SJSA1 (cell line): ENCODE measurements at places on chromosomes 3 and 15. TPM values are rescaled to one million over a fixed set of nuclear protein-coding genes. Genes with fewer than 3 reads are reported as not detected.

- peak within 1 kb of the TSS; percentile 82 for H3K27ac ChIP-seq
- H3K4me3 ChIP-seq, result peak within 1 kb of the TSS; percentile 67
- peaks cover 37% of the 10 kb centered on the region for H3K4me1 ChIP-seq
- peak; percentile 88 for DNase-seq
- no peaks in the 10 kb centered on the region for H3K27me3 ChIP-seq
Observed at GRCh38 chr3:197298341-197298944, at the start of gene DLG1. Gene DLG1 (minus strand): TSS chr3:197298612. CDS start chr3:197297204, 1,408 bp downstream.

- H3K4me1 ChIP-seq, result no peaks in the 10 kb centered on the region
- H3K36me3 ChIP-seq, result no peaks in the 10 kb centered on the region
- no peaks in the 10 kb centered on the region for H3K27me3 ChIP-seq
- H3K4me3 ChIP-seq, result no peak overlapping the region
Observed at GRCh38 chr3:184678317-184679055, 33.4 kb downstream of the MAGEF1 start.

- no peak overlapping the region for H3K4me3 ChIP-seq
- DNase-seq, result no peak
- H3K36me3 ChIP-seq, result no peaks in the 10 kb centered on the region
- H3K27ac ChIP-seq, result peak overlapping the region; percentile 49
Observed at GRCh38 chr3:172625404-172625803, 85.5 kb downstream of the NCEH1 start.

DNA sequence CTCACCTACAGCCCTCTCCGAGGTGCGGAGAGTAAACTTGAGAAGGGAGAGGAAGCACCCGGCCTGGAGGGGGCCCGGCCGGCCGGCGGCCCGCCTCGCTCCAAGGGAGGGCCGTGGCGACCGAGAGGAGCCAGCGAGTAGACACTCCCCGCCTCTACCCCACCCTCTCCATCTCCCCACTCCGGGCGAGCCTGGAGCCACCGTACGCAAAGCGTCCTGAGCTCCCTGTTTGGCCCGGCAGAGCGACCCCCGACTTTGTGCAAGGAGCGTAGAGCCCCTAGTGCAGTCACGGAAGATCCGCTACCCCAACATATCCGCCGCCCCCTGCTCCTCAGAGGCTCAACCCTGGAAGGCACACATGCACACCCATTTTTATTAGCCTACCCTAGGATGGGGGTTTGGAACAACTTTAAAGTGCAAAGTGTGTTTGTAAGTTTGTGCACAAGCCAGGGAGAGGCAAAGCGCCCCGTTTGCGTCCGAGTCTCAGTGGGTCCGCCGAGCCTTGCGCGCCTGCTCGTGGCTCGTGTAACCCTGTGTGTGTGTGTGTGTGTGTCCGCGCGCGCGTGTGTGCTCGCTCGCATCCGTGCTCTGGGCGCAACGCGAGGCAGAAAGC, 508 bp upstream of the SMAD6 start:
- peaks cover 47% of the 10 kb centered on the region for H3K4me1 ChIP-seq
- peaks cover 35% of the 10 kb centered on the region for H3K36me3 ChIP-seq
- H3K27me3 ChIP-seq, result no peaks in the 10 kb centered on the region
- peak overlapping the region; percentile 50 for H3K27ac ChIP-seq

GRCh38 chr3:105062853-105063252, 303.9 kb upstream of the ALCAM start:
- H3K27me3 ChIP-seq, result no peaks in the 10 kb centered on the region
- H3K36me3 ChIP-seq, result no peaks in the 10 kb centered on the region
- no peak overlapping the region for H3K27ac ChIP-seq

- no peak for DNase-seq
- peaks cover 2% of the 10 kb centered on the region; the same call in 1 of the 2 replicates for H3K36me3 ChIP-seq
- H3K4me3 ChIP-seq, result no peak overlapping the region
- H3K27me3 ChIP-seq, result no peaks in the 10 kb centered on the region
Observed at GRCh38 chr3:120473389-120473788, 22.6 kb upstream of the FSTL1 start.

GRCh38 chr3:134318166-134318565, 56.1 kb downstream of the AMOTL2 start:
- no peaks in the 10 kb centered on the region for H3K27me3 ChIP-seq
- H3K36me3 ChIP-seq, result no peaks in the 10 kb centered on the region
- peak; percentile 9 for DNase-seq
- peaks cover 68% of the 10 kb centered on the region for H3K4me1 ChIP-seq

GRCh38 chr15:59260090-59260489, 53.4 kb downstream of the LDHAL6B start:
- DNase-seq, result no peak
- no peaks in the 10 kb centered on the region for H3K4me1 ChIP-seq
- H3K36me3 ChIP-seq, result peaks cover 25% of the 10 kb centered on the region
- H3K4me3 ChIP-seq, result no peak overlapping the region
- no peaks in the 10 kb centered on the region for H3K27me3 ChIP-seq

DNA sequence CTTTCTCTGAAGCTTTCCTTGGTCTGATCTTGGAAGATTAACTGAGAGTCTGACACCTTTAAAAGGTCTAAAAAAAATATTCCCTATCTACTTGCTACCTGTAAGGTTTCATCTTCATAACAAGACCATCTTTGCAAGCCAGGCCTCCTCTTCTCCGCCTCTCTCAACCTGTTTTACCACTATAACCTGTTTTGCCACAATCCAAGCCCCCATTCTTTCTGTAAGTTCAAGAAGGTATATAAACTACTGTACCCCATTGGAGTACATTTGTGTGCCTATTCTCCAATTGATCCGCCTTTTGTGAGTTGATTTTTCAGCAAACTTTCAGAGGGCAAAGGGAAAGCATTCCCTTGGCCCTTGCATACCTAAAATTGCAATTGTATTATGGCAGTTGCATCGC, 319.3 kb upstream of the NECTIN3 start:
- H3K27me3 ChIP-seq, result no peaks in the 10 kb centered on the region
- DNase-seq, result no peak
- no peaks in the 10 kb centered on the region for H3K4me1 ChIP-seq

TIMP4 gene
- total RNA-seq, result 0.08 TPM in 1 of 2 replicates, not detected in the other

CDHR4 gene
- not detected in 2 replicates for total RNA-seq

ATP2B2 gene
- total RNA-seq, result not detected in 2 replicates

HTR3D gene
- not detected in 2 replicates for total RNA-seq

ZPLD1 gene
- not detected in 2 replicates for total RNA-seq

PLA2G4D gene
- not detected in 2 replicates for total RNA-seq
